ENCODE measurements at places on chromosomes 12 and 14.

GRCh38 chr12:50398931-50399330, 1.8 kb upstream of the LARP4 start:
- DNase-seq, result no peak

GRCh38 chr12:119328111-119328510, 6.4 kb upstream of the CCDC60 start:
- peak; percentile 9 for DNase-seq

GRCh38 chr12:108940138-108940537, 60.2 kb downstream of the DAO start:
- DNase-seq, result no peak

GRCh38 chr12:106049105-106049504, 89.6 kb downstream of the NUAK1 start:
- DNase-seq, result no peak

GRCh38 chr12:25496098-25496587, 56.9 kb downstream of the LMNTD1 start:
- DNase-seq, result peak; percentile 4

DNA sequence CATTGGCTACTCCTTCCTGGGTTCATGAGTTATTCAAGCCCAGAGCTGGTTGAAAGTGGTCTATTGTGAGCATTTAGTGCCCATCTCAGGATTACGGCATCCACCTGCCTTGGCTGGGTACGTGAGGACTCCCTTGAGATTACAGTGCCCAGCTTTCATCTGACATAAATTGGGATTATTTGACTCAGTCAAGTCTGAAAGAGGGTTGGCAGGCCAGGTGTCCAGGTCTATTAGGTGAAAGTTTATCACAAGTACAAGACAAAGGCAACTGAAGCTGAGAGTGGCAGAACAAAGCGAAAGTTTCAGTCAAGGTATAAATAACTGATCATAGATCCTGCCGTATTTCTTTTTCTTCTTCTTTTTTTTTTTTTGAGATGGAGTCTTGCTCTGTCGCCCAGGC, 84.6 kb upstream of the ATF7IP start:
- no peak for DNase-seq
